ENCODE measurements at places on chromosomes 3 and 15.

- DNase-seq, result peak; percentile 67
These were observed 57.2 kb upstream of the SMAD6 start for GRCh38 chr15:66644869-66645268.

GRCh38 chr3:69254351-69254750 lies 131.5 kb downstream of the FRMD4B start:
- no peak for DNase-seq

- peak; percentile 71 for DNase-seq
These were observed 27.5 kb upstream of the CFAP161 start for GRCh38 chr15:81106560-81106959.

DNA sequence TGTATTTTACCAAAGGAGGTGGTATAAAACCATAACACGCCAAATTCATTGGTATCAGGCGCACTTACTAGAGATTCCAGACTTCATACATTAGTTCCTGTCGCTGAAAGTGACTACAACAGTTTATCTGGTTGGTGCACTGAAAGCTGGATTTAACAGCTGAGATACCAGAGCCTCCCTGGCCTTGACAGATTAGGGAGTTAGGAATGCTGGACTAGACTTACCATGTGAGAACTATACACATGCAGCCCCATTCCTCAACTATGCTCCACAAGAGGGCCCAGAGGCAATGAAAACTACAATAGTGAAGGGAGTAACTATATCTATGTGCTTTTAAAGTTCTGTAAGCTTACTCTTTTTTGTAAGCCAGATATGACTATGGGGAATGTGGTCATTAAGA lies 174.4 kb downstream of the STAG1 start:
- no peak for DNase-seq

DNA sequence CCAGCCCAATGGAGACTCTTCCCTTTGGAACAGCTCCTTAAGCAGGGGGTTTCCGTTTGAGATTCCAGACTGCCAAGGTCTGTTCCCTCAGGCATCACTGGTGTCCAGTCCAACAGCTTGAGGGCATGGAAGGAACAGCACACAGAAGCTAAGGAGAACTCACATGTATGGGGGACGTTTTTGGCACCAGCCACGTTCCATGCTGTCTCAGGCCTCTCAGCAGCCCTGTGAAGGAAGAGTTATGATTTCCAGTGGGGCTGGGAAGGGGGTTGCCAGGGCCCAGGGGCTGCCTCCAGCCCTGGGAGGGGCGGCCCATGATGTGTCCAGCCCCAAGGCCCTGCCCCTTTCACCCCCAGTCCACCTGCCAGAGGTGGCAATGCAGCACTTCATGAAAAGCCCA lies 7.5 kb upstream of the RHO start:
- no peak for DNase-seq

DNA sequence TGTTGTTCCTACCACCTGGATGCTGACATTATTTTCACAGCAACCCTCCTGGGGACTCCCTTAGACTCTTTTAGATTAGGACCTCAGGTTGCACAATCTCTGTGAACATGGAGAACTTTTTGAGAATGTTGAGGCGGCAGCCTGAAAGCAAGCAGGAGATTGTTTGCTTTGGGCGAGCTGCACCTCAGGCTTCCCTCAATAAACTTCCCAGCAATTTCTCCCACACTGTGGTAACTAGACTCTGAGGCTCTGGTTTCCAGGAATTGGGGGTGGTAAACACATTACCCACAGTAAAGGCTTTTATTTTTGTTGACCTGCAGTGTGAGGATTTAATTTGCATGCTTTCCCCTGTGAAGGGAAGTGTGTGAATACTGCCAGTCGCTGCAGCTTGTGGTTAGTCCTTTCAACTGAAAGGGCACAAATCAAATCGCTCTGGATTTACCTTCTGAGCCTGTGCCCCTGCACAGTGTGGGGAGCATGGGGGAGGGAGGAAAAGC lies 35.2 kb upstream of the SIAH2 start:
- DNase-seq, result no peak

GRCh38 chr3:107846279-107846852 lies 244.5 kb downstream of the CD47 start:
- DNase-seq, result peak; percentile 66

DNA sequence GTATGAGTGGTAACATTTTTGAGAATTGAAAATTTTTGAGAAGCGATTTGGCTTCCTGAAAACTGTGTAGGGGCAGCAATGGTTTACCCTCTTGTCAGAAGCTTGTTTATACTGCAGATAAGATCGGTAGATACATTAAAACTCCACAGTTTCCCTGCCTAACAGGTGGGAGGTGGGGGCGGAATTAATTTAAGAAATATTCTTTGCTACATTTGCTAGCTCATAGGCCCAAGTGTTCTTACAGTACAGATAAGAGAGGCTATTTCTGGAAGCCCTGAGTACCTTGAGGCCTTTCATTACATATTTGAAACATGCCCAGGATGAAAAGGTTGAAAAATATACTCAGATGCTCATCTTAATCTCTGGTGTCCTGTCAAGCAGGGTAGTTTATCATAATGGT lies 285.5 kb downstream of the UBE2E2 start:
- no peak for DNase-seq

- peak; percentile 14 for DNase-seq
These were observed 59.1 kb downstream of the TRIM42 start for GRCh38 chr3:140736863-140737460.

DNA sequence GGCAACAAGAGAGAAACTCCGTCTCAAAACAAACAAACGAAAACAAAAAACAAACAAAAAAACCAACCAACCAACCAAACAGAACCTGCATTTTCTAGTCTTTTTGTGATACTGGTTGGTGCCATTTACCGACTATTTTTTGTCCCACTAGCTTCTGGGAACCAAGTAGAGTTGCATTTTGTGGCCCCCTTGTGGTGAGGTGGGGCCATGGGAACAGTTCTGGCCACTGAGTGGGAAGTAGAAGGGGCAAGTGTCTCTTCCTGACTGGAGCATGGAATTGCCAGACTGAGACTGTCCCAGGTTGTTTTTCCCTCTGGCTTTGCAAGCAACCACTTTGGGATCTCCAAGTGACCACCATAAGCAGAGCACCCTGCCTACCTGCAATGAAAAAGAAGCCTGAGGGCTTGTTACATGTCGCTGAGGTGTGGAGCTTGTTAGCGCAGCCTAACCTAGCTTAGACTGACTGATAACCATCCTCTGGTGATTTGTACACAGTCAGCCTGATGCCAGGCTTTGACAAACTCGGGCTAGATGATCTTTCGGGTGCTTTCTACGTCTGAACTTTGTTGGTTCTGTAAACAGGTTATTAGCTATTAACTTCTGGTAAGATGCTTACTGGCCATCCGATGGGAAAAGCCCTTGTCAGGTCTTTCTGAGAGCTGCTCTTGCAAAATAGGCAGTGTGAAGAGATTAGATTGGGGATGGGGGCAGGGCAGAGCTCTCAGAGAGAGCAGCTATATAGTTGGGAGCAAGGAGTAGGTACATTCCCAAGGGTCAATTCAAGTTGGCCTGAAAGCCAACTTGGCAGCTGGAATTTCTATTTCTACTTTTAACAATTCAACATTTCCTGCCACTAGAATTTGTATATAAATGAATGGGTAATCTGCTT lies 172.2 kb downstream of the SSR3 start:
- peak; percentile 46 for DNase-seq

DNA sequence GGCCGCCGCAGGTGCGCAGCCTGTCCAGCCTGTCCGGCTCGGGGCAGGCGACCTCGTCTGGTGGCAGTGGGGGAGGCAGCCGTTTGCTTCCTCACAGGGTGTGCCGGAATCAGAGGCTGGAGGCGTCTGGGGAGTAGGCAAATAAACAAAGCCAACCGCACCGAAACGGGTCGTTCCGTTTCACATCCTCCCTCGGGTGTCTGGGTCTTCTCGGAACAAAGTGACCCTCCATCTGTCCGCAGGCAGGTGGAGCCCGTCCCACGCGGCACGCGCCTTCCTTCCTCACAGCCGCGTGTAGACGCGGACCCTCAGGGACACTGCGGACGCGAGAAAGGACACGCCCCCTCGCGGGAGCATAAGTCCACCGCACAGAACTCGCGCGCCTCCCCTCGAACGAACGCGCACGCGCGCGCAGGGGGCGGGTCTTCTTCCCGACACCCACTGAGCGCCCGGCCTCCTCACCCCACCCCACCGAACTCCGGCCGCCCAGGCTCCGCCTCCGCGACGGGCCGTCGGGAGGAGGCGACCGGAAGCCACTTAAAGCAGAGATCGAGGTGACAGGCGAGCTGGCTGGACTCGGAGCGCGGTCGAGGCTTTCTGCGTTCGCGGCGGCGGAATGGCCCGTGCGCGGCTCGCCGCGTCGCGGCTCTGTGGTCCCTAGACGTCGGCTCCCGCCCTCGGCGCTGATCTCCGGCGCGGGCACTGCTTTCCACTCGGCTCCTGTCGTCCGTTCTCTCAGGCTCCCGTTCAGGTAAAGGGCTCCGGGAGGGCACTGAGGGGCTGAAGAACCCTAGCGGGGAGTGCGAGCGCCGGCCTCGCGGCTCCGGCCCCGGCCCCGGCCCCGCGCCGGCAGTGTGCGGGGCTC lies at the start of gene TIPARP:
Gene TIPARP (plus strand): TSS at position 545 of the 865 bp plus-strand sequence. CDS start 3,108 bp downstream, outside the sequence.
- DNase-seq, result peak; percentile 99

GRCh38 chr3:55958605-55959004 lies 471.5 kb upstream of the WNT5A start:
- DNase-seq, result no peak

GRCh38 chr3:186879781-186880180 lies 37.3 kb downstream of the ADIPOQ start:
- DNase-seq, result no peak

DNA sequence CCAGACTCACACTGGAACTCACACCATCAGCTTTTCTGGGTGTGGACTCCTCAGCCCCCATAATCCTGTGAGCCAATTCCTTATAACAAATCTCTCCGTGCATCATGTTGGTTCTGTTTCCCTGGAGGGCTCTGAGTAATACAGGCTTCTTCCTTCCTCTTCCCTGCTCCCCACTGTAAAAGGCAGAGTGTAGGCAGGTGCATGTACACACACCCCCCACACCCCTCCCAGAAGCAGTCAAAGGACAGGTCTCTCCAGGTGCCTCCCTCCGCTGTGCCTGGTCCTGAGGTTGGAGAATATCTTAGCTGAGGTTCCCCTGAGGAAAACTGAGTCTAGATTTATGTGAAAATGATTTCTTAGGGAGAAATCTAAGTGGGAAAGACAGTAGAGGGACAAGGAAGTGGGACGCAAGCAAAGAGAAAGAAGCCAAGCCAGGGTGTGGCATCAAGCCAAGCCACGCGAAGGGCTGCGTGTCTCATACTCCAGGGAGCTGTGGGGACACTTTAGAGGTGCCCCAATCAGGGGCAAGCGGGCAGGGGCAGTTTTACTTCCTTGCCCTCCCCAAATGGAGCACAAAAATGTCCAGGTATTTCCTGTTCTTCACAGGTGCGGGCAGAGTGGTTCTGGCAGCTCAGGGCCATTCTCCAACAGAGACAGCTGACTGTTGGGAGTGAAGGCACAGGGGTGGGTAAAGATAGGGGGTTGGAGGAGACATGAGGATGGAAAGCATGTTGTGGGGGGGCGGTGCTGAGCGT lies 86.6 kb downstream of the HMG20A start:
- DNase-seq, result no peak

GRCh38 chr3:135751991-135752390 lies 213.5 kb upstream of the PPP2R3A start:
- DNase-seq, result no peak

GRCh38 chr15:36632226-36632625 lies 52.8 kb downstream of the CDIN1 start:
- peak; percentile 68 for DNase-seq

DNA sequence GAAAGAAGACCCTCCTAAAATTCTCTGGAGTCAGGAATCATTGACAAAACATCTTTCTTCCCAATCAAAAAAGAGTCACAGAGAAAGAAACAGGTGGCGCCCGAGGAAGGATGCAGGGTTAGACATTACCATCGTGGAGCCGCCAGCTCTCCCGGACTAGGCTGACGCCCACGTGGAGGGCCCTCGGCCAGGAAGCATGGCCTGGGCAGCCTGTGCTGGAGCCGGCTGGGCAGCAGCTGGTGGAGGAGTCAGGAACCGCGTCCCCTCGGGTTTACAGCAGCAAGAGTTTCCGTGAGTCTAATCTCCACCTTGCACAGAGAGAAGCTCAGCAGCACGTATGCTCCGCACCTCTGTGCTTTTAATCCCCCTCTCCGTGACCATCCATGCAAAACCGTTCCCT lies 533.7 kb upstream of the ATP11B start:
- no peak for DNase-seq

DNA sequence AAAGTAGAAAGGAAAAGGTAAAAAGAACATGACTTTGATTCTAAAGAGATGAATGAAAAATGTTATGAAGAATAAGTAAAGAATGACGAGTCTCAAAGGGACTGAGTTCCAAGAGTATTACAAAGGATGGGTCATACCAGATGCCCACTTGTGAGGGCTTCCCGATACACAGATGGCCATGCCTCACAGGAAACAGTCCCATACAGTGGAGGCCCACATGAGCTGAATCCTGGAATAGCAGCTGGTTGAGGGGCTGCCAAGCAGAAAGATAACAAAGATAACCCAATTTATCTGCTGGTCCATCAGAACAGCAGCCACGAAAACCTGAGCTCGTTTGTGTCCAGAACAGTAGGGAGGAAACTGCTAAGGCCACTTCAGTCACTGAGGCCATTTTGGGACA lies 3.7 kb downstream of the SSR3 start:
- DNase-seq, result no peak

GRCh38 chr3:33936921-33937525 lies 138.6 kb downstream of the PDCD6IP start:
- DNase-seq, result no peak

GRCh38 chr3:170372190-170372879 lies 14.8 kb downstream of the SKIL start:
- no peak for DNase-seq

- no peak for DNase-seq
These were observed 49.9 kb upstream of the NEDD4 start for GRCh38 chr15:56042982-56043980.

DNA sequence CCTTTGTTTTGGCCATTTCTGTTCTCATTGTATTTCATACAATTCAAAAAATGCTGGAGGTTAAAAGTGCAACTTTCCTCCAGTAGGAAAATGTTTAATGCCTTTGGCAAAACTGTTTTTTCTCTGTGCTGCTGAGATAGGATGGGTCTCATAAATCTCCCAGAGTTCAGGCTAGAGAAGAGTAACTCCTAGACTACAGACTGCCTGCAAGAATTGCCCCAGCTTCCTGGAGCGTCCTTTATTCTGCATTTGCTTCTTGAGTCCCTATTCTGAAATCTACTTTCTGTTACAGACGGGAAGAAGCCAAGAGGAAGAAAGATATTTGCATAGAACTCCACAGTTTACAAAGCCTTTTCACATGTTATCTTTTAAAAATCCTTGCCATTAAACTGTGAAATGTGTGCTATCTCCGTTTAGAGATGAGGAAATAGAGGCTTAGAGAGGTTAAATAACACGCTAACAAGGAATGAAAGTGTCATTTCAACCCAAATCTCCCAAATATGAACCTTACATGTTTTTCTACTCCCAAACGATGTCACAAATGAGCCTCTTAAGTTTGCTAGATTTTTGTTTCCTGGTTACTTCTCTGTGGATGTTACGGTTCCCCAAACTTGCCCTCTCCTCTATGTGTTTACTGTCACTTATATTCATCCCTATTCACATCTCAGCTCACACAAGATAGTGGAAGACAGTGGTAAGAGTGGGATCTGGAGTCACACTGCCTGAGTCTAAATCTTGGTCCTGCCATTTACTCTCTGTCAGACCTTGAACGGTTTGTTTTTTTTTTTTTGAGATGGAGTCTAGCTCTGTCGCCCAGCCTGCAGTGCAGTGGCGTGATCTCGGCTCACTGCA lies 17.4 kb downstream of the NANOGP8 start:
- no peak for DNase-seq
